ENCODE measurements at places on chromosomes 6 and 20.

DNA sequence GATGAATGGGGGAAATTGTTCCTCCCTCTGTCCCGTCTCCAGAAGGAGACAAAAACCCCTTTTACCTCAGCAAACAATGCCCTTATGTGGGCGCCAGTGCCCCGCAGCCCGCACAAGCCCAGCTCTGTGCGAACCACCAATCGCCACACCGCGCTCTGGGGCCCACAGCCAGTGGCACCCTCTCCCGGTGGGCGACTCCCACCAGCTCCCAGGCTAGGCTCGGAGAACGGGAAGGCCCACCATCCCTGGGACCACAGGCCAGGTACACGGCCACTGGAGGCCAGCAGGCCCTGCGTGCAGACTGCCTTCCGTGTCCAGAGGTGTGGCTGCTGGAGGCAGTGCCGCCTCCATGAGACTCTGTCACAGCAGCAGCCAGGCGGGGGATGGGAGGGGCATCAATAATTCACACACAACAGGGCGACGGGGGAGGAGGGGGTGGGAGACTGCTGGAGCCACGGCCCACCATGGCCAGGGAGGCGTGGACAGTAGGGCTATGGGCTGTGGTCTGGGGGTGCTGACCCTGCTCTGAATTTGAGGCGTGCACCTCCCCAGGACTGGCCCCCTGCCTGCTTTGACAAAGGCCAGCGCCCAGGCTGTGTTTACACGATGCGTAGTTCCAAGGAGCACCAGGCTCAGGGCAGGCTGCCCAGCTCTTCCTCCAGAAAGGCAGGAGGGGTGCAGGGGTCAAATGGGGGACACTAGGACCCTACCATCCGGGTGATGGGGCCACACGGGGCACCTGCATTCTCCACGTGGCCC lies 105.7 kb downstream of the ASXL1 start:
- DNase-seq, result peak; percentile 70

- DNase-seq, result no peak
These were observed at the start of gene SOX18 for GRCh38 chr20:64049060-64049877. Gene SOX18, minus strand, starts transcription at chr20:64049639. Its CDS starts 123 bp downstream, at chr20:64049516.

DNA sequence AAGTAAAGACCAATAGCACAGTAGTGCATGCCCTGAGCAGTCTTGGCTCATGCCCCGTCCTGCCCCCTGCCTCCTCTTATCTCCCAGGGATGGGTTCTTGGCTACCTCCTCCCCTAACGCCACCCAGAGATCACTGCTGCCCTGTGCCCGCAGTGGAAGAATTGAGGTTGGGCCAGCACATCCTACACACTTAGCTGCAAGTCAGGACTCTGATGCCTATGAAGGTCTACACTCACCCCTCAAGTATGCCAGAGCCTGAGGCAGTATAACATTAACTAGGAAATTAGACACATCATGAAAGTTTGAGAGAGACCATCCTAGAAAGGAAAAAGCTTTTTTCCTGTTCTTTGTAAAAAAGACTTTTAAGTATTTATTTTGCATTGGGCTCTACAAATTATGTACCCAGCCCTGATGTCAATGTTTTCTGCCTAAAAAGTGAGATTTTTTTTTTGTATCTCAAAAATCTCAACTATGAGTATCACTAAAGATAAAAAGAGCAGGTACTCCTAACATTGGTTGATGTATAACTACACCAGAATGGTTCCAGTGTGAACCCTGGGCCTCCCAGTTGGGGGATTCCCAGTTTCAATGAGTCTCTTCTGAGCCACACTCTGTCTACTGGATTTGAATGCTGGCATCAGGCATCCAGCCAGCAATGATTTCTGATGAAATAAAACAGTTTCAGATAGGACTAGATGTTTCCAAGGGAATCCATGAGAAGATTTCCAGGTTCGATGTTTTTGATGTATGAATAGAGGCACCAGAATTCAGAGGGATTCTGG lies 115.4 kb downstream of the ISM1 start:
- no peak for DNase-seq

- no peak for DNase-seq
These were observed 59.0 kb upstream of the TPD52L1 start for GRCh38 chr6:125094563-125094962.

DNA sequence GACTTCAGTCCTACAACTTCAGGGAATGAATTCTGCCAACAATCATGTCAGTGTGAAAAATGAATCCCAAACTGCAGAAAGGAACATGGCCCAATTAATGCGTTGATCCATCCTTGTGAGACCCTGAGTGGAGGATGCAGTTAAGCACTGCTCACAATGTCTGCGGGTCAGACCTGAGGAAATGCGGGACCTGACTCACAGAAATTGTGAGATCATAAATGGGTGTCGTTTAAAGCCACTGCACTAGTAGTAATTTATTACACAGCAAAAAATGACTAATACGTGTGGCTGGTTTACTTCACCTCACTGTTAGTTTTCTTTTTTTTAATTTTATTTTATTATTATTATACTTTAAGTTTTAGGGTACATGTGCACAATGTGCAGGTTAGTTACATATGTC lies 505.0 kb downstream of the PRKN start:
- DNase-seq, result no peak

- peak; percentile 22 for DNase-seq
These were observed 9.7 kb downstream of the LINC00237 start for GRCh38 chr20:21096321-21097043.

DNA sequence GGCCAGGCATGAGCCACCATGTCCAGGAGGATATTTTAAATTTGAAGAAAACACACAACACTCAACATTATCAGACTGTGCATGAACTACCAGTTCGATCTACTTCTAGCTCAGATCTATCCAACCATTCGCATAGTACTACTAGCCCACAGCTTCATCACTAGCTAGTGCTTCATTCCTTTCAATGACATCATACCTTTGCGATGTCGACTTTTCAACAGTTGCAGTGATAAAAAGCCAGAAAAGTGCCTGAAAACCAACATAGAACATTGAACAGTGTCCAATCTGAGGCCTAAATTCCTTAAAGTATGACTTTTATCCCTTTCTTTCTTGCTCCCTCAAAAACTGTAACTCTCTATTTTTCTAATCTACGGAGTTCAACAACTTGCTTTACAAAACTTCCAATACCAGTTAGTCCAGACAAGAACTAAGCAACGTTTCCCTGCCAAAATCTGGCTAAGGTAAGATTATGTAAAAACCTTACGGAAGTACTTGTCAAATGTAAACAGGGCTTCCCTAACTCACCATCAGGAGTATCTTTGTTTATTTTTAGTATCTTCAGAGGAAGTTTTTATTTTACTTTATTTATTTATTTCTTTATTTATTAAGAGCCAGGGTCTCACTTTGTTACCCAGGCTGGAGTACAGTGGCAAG lies 434.0 kb upstream of the JARID2 start:
- DNase-seq, result no peak

GRCh38 chr20:8587251-8587650 lies 455.2 kb downstream of the PLCB1 start:
- no peak for DNase-seq

DNA sequence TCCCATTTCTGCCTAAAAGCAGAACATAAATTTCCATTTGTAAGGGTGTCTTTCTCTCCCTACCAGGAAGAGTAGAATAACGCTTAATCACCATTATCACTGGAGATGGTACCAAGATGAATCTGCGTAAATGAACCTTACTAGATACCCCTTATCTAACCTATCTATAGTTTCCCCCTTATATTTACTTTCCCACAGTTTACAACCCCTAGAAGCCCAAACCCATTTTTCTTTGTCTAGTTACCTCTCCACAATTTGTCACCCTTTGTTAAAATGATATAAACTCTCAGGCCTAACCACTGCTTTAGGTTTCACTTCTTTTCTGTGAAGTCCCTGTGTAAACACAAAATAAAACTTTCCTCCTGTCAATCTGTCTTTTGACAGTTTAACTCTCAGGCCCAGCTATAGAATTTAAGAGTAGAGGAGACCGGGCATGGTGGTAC lies 45.5 kb downstream of the PCNA start:
- DNase-seq, result no peak

DNA sequence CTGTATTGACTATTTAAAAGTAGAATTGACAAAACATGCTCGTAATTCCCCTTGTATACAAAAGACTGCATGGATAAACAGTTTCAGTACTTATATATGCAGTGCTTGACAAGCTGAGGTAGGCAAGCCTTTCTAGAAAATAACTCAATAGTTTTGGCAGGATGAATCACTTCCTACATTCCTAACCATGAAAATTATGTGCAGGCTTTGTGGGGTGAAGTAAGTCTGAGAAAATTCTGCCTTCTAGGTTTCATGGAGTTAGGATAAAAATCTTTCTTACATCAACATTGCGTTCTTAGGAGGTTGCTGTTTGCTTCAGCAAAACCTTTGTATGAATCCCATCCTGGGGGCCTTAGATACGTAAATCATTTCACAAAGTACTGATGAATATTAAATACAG lies 801.4 kb upstream of the EYS start:
- DNase-seq, result no peak

DNA sequence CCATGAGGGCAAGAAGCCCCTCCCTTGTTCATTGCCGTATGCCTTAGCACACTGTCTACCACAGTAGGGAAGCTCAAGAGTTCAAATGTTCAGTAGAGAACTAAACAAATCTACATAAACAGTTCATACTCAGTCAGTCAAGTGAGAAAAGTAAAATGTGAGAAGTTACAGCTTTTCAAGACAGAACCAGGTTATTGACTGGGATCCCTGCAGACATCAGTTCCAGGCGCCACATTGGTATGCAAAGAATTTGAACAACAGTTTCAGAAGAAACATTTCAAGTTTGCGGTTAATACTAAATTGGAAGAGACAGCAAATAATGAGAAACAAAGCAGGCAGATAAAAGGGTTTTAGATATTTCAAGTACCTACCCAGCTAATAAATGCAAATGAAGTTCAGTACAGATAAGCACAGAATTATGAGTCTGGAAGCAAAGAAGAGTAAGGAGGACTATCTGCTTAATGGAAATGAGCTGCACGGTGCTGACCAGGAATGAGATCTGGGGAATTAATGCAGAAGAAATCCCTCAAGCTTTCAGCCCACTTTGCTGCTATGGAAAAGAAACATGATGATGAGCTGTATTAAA lies 246.2 kb downstream of the HACE1 start:
- DNase-seq, result no peak

- DNase-seq, result no peak
These were observed 30.7 kb upstream of the ZBP1 start for GRCh38 chr20:57650756-57651483.

DNA sequence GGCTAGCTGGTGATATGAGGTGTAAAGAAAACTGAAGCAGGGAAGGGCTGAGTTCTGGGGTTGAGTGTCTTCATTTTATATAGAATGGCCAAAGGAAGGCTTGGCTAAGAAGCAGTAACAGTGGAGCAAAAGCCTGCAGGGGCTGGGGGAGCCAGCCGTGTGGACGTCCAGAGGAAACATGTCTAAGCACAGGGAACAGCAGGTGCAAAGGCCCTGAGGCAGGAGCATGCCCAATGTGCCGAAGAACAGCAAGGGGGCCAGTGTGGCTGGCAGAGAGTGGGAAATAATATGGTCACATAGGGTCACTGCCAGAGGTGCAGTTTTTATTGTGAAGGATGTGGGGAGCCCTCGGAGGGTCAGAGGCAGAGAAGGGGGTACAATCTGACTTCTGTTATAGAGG lies 60.5 kb upstream of the KCNG1 start:
- DNase-seq, result no peak

DNA sequence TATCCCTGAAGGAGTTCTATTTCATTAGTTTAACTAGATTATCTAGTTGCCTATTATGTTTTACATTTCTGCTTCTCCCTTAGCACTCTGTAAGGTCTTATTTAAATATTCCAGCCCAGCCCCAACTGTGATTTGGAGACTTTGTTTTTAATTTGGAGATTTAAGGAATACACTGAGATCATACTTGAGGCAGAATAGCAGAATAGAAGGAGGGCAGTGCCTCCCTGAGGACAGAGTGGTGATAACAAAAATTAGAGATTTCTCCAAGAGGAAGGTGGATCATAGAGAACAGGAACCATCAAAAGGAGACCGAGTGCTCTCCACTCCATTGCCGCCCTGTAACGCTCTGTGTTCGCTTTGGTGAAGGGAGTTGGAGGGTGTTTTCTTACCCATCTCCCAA lies 14.8 kb upstream of the CD164 start:
- no peak for DNase-seq

DNA sequence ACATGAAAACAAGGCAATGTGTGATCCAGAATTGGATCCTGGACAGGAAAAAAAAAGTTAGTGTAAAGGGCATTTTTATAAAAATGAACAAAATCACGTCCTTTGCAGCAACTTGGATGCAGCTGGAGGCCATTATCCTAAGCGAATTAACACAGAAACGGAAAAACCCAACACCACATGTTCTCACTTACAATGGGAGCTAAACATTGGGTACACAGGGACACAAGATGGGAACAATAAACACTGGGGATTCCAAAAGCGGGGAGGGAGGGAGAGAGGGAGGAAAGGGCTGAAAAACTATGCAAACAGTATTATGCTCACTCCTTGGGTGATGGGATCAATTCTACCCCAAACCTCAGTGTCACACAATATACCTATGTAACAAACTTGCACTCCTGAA lies 91.4 kb upstream of the BTBD3 start:
- no peak for DNase-seq

- no peak for DNase-seq
These were observed 5.8 kb downstream of the DDR1 start for GRCh38 chr6:30889921-30890645.

DNA sequence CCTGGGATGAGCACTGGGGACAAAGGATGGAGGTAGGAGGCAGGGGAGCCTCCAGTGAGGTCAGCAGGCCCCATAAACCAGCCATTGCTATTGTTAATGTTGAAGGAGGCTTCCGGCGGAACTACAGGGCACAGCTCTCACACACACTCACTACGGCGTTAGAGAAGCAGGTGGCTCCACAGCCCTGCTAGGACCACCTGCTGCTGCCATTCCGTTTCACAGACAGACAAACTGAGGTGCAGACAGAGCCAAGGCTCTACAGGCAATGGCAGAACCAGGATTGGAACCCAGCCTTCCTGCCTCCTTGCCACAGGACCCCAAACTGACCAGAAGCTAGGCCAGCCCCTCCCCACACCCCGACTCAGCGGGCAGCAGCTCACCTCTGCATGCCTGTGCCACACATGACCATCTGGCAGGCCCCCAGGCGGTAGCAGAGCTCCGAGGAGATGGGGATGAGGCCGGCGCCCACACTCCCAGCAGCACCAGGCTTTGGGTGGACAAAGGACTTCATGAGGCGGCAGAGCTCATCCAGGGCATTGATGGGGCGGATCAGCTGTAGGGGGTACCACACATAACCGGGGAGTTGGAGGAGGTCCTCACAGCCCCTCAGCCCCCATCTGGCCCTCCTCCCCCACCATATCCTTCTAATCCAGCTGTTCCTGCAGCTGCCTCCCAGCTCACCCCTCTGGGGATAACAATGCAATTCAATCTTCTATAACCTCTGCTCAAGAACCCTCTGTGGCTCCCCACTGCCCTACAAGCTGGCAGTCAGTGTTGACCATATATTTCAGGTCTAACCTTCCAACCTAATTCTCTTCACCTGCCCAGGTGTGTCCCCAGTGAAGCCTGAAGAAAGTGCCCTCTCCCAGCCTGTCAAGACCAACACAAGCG lies 198.5 kb downstream of the PREX1 start:
- no peak for DNase-seq

- DNase-seq, result no peak
These were observed 131.5 kb downstream of the MTHFD1L start for GRCh38 chr6:150996968-150997367.

All from left kidney (tissue), 8 donors.